ENCODE measurements at places on chromosomes 2 and 18. TPM values are rescaled to one million over a fixed set of nuclear protein-coding genes. Genes with fewer than 3 reads are reported as not detected.

Gene IL36A
- not detected for total RNA-seq

DNA sequence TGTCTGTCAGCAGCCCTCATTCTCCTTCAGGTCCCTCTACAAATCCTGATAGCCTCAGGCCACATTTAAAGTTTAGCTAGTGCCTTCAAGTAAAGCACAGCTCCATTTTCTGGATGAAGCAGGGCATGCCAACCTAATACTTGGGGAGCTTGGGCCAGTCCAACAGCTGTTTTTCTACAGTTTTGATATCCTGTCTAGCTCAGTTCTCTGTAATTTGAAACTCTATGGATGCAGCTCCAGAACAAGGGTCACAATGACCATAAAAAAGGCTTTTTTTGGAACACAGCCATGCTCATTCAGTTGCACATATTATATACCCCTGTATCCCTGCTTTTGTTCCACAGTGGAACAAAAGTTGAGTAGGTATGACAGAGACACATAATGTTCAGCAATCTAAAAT, 373.5 kb downstream of the SUCLG1 start:
- no peak overlapping the region for H3K27ac ChIP-seq
- H3K4me1 ChIP-seq, result no peaks in the 10 kb centered on the region
- H3K4me3 ChIP-seq, result no peak overlapping the region

Gene KRTCAP3
- total RNA-seq, result 21.4 TPM

- H3K36me3 ChIP-seq, result no peaks in the 10 kb centered on the region
- H3K4me3 ChIP-seq, result no peak overlapping the region
- H3K27me3 ChIP-seq, result no peaks in the 10 kb centered on the region
Observed at GRCh38 chr2:181038796-181039195, 58.4 kb downstream of the UBE2E3 start.

- no peaks in the 10 kb centered on the region for H3K36me3 ChIP-seq
- H3K4me1 ChIP-seq, result no peaks in the 10 kb centered on the region
- H3K27me3 ChIP-seq, result no peaks in the 10 kb centered on the region
- no peak for DNase-seq
Observed at GRCh38 chr18:28791101-28791500, 614.2 kb upstream of the CDH2 start.

Gene GPBAR1
- total RNA-seq, result 0.81 TPM

Gene SLC14A1
- 20.5 TPM for total RNA-seq

GRCh38 chr2:40370007-40370395, 81.9 kb downstream of the SLC8A1 start:
- H3K27me3 ChIP-seq, result no peaks in the 10 kb centered on the region
- DNase-seq, result no peak
- no peaks in the 10 kb centered on the region for H3K4me1 ChIP-seq
- H3K4me3 ChIP-seq, result no peak overlapping the region
- no peak overlapping the region for H3K27ac ChIP-seq

Gene CYRIA
- total RNA-seq, result 52.0 TPM

- H3K4me1 ChIP-seq, result peaks cover 12% of the 10 kb centered on the region
- DNase-seq, result no peak
- no peak overlapping the region for H3K4me3 ChIP-seq
- no peak overlapping the region for H3K27ac ChIP-seq
- no peaks in the 10 kb centered on the region for H3K27me3 ChIP-seq
Observed at GRCh38 chr2:159012142-159012541, 43.7 kb downstream of the TANC1 start.

DNA sequence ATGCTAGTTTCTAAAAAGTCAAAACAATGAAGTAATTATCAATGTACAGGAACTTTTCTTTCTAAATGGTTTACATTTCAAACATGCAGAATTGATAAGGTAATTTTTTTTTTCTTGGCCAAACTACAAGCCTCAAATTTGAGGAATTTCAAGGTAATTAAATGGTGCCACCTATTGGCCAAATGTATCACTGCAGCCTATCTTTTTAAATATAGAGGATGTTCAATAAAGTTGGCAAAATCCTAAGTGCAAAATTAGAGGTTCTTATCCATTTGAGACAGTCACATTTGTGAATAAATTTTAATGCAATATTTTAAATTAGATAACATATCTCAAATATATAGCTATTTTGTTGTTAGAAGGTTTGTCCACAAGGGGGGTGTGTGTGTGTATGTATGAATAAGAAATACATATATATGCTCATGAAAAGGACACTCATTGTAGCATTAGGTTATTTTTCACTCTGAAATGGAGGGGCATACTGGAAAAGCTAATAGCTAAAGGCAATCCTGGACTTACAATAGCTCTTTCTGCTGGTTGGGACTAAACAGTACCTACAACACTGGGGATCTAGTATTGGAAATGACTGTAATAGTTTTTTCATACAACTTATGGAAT, 26.2 kb downstream of the MMADHC start:
- peaks cover 8% of the 10 kb centered on the region for H3K4me1 ChIP-seq
- DNase-seq, result no peak
- H3K36me3 ChIP-seq, result no peaks in the 10 kb centered on the region

DNA sequence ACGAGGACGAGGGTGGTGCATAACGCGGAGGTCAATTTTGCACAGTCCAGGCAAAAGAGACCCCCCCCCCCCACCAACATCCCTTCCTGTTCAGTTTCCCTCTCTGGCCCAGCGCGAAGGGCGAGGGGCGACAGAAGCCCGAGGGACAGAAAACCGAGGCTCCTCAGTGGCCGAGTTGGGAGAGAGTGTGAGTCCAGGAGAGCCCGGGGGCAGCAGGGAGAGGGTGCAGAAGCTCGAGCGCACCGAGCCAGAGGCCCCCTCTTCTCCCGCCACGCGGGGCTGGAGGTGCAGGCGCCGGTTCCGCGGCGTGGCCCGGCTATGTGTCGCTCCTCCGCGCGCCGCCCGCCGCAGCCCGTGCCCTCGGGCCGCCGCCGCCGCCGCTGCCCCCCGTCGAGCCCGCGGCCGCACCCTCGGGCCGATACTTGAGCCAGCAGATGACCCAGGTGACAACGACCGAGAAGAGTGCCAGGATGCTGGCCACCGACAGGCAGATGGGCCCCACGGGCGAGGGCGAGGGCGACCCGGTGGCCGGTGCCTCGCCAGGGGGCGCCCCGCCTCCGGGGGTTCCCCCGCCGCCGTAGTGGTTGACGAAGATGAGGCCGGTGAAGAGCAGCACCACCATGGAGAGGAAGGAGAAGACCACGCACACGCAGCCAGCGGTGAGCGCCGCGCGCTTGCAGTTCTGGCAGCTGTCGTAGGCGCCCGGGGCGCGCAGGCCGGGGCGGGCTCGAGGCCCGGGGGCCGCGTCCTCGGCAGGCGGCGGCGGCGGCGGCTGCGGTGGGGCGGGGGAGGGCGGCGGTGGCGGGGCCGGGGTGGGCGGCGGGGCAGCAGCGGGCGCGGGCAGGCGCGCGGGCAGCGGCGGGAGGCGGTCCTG, 20.2 kb upstream of the PAX3 start:
- no peaks in the 10 kb centered on the region for H3K4me1 ChIP-seq
- no peak overlapping the region for H3K27ac ChIP-seq
- peak overlapping the region; percentile 38 for H3K4me3 ChIP-seq
- DNase-seq, result peak; percentile 55
- H3K36me3 ChIP-seq, result no peaks in the 10 kb centered on the region
- H3K27me3 ChIP-seq, result no peaks in the 10 kb centered on the region

GRCh38 chr2:48284621-48285212, 245.2 kb upstream of the STON1 start:
- no peaks in the 10 kb centered on the region for H3K27me3 ChIP-seq
- no peaks in the 10 kb centered on the region for H3K36me3 ChIP-seq
- no peak overlapping the region for H3K27ac ChIP-seq
- H3K4me1 ChIP-seq, result no peaks in the 10 kb centered on the region
- DNase-seq, result no peak
- no peak overlapping the region for H3K4me3 ChIP-seq

GRCh38 chr18:2883076-2883735, 36.4 kb downstream of the EMILIN2 start:
- H3K4me1 ChIP-seq, result peaks cover 14% of the 10 kb centered on the region
- no peak overlapping the region for H3K4me3 ChIP-seq
- H3K27me3 ChIP-seq, result no peaks in the 10 kb centered on the region
- H3K36me3 ChIP-seq, result no peaks in the 10 kb centered on the region
- no peak overlapping the region for H3K27ac ChIP-seq

DNA sequence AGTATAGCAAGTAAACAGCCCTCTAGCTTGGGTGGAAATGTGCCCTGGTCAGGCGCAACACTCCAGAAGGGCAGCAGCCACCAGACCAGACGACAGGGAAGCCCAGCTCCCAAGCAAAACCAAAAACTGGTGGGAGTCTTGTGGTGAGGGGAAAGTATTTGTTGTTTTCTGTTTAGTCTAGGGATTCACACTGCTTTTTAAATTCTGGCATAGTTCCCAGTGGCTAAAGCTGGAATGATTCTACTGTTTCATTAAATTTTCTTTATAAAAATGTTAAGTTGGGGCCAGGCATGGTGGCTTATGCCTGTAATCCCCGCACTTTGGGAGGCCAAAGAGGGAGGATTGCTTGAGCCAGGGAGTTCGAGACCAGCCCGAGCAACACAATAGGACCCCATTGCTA, 38.5 kb downstream of the MERTK start:
- no peak for DNase-seq
- H3K4me3 ChIP-seq, result no peak overlapping the region
- no peaks in the 10 kb centered on the region for H3K4me1 ChIP-seq
- H3K27me3 ChIP-seq, result no peaks in the 10 kb centered on the region
- H3K36me3 ChIP-seq, result no peaks in the 10 kb centered on the region
- H3K27ac ChIP-seq, result no peak overlapping the region

Gene ZNF385B
- 2.8 TPM for total RNA-seq

DNA sequence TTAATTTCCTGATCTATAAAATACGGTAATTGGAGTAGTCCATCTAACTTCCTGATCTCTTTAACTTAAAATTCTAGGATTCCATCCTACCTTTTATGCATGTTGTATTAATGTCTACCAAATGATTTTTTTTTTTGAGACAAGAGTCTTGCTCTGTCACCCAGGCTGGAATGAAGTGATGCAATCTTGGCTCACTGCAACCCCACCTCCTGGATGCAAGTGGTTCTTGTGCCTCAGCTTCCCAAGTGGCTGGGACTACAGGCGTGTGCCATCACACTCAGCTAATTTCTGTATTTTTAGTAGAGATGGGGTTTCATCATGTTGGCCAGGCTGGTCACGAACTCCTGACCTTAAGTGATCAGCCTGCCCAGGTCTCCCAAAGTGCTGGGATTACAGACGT, 47.8 kb downstream of the CFAP36 start:
- no peak for DNase-seq
- H3K4me3 ChIP-seq, result no peak overlapping the region
- no peaks in the 10 kb centered on the region for H3K27me3 ChIP-seq
- no peaks in the 10 kb centered on the region for H3K4me1 ChIP-seq
- peaks cover 5% of the 10 kb centered on the region for H3K36me3 ChIP-seq

Gene PLEK
- total RNA-seq, result 3.4 TPM

- no peak overlapping the region for H3K27ac ChIP-seq
- peaks cover 5% of the 10 kb centered on the region for H3K4me1 ChIP-seq
- no peak overlapping the region for H3K4me3 ChIP-seq
- H3K36me3 ChIP-seq, result peaks cover 22% of the 10 kb centered on the region
- no peaks in the 10 kb centered on the region for H3K27me3 ChIP-seq
Observed at GRCh38 chr2:165898381-165898780, 55.2 kb downstream of the TTC21B start.

DNA sequence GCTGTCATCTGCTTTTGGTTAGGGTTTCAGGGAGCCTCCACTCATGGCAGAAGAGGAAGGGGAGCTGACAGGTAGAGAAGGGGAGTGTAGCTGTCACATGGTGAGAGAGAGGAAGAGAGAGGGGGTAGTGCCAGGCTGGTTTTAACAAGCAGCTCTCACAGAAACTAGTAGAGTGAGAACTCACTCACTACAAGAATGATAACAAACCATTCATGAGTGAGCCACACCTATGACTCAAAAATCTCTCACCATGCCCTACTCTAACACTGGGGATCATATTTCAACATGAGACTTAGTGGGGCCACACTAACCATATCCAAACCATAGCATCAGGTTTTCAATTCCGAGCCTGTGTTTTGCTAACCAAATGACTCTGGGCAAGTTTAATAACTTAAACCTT, 274.9 kb upstream of the VWC2L start:
- DNase-seq, result no peak
- H3K27ac ChIP-seq, result no peak overlapping the region

- no peaks in the 10 kb centered on the region for H3K27me3 ChIP-seq
- peaks cover 44% of the 10 kb centered on the region for H3K4me1 ChIP-seq
- no peak for DNase-seq
- H3K27ac ChIP-seq, result no peak overlapping the region
- peak overlapping the region; percentile 12 for H3K4me3 ChIP-seq
Observed at GRCh38 chr2:239399921-239400595, 762 bp downstream of the HDAC4 start.

GRCh38 chr2:240507778-240508251, 50.0 kb downstream of the ANKMY1 start:
- no peak overlapping the region for H3K4me3 ChIP-seq
- H3K4me1 ChIP-seq, result no peaks in the 10 kb centered on the region
- H3K27ac ChIP-seq, result no peak overlapping the region
- H3K36me3 ChIP-seq, result no peaks in the 10 kb centered on the region
- DNase-seq, result no peak

- H3K36me3 ChIP-seq, result no peaks in the 10 kb centered on the region
- no peaks in the 10 kb centered on the region for H3K27me3 ChIP-seq
- no peak overlapping the region for H3K27ac ChIP-seq
- H3K4me1 ChIP-seq, result peaks cover 4% of the 10 kb centered on the region
- H3K4me3 ChIP-seq, result no peak overlapping the region
Observed at GRCh38 chr2:168787782-168788376, 14.6 kb upstream of the NOSTRIN start.

Gene WNT6
- total RNA-seq, result 2.7 TPM

Gene SPTBN1
- total RNA-seq, result 383 TPM

GRCh38 chr2:197254776-197255530, 55.6 kb downstream of the ANKRD44 start:
- no peaks in the 10 kb centered on the region for H3K36me3 ChIP-seq
- no peak for DNase-seq
- no peaks in the 10 kb centered on the region for H3K4me1 ChIP-seq
- no peaks in the 10 kb centered on the region for H3K27me3 ChIP-seq
- H3K27ac ChIP-seq, result no peak overlapping the region

DNA sequence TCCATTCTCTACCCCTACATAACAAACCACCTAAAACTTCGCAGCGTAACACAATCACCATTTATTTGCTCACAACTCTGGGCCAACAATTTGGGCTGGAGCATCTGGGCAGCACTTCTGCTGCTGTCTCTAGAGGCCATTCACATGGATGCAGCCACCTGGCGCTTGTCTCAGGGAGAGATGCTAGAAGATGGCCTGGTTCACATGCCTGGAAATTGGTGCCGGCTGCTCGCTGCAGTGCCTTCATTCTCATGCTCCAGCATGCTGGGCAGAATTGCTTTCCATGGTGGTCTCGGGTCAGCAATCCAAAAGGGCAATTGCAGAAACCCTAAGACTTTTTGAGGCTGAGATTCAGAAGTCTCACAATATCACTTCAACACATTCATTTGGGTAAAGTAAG, 157.4 kb downstream of the SUCLG1 start:
- DNase-seq, result no peak
- no peak overlapping the region for H3K27ac ChIP-seq
- H3K27me3 ChIP-seq, result no peaks in the 10 kb centered on the region
- H3K4me1 ChIP-seq, result no peaks in the 10 kb centered on the region
- no peaks in the 10 kb centered on the region for H3K36me3 ChIP-seq

- H3K27me3 ChIP-seq, result no peaks in the 10 kb centered on the region
- DNase-seq, result no peak
- H3K4me1 ChIP-seq, result peaks cover 16% of the 10 kb centered on the region
- no peaks in the 10 kb centered on the region for H3K36me3 ChIP-seq
- H3K4me3 ChIP-seq, result peak overlapping the region; percentile 71
- peak overlapping the region; percentile 100 for H3K27ac ChIP-seq
Observed at GRCh38 chr2:190881084-190881597, 520 bp downstream of the GLS start.

GRCh38 chr2:100246163-100247145, 75.8 kb downstream of the LONRF2 start:
- no peak for DNase-seq
- H3K27ac ChIP-seq, result no peak overlapping the region
- no peaks in the 10 kb centered on the region for H3K4me1 ChIP-seq
- no peaks in the 10 kb centered on the region for H3K36me3 ChIP-seq
- no peaks in the 10 kb centered on the region for H3K27me3 ChIP-seq
